ENCODE measurements at places on chromosomes 7 and 10. TPM values are rescaled to one million over a fixed set of nuclear protein-coding genes. Genes with fewer than 3 reads are reported as not detected.

PLEKHS1 gene
- not detected for total RNA-seq

NCF1 gene
- total RNA-seq = not detected

CYP51A1 gene
- total RNA-seq = 119 TPM

LRRD1 gene
- total RNA-seq = 0.41 TPM

LDB1 gene
- 35.6 TPM for total RNA-seq

BLNK gene
- not detected for total RNA-seq

TPST1 gene
- 59.7 TPM for total RNA-seq

All from fibroblast of the aortic adventitia (primary cell).